ENCODE measurements at places on chromosomes 16 and 17. TPM values are rescaled to one million over a fixed set of nuclear protein-coding genes. Genes with fewer than 3 reads are reported as not detected.

GSPT1 gene
- total RNA-seq, result 72.5 TPM

DNA sequence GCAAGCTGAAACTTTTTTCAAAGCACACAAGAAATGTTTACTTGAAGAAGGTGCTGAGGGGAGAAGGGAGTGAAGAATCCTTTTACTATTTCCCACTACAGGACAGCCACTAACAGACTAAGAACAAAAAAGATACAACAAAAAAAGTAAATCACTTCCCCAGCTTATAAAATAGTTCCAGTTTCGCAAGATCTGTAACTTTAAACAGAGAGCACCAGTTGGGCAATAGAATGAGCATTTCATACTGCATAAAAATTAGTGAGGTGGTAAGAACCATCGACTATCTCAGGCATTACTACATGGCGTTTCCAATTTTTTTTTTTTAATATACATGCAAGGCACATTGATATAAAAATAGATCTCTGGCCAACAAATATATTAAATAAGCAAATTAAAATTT, 11.1 kb downstream of the CRYBA1 start:
- no peak for DNase-seq

GRCh38 chr17:61443475-61443882, 8.7 kb upstream of the TBX4 start:
- DNase-seq, result peak; percentile 66

- peak; percentile 92 for DNase-seq
These were observed 33.4 kb upstream of the CLEC18A start for GRCh38 chr16:69917739-69918138.

DNA sequence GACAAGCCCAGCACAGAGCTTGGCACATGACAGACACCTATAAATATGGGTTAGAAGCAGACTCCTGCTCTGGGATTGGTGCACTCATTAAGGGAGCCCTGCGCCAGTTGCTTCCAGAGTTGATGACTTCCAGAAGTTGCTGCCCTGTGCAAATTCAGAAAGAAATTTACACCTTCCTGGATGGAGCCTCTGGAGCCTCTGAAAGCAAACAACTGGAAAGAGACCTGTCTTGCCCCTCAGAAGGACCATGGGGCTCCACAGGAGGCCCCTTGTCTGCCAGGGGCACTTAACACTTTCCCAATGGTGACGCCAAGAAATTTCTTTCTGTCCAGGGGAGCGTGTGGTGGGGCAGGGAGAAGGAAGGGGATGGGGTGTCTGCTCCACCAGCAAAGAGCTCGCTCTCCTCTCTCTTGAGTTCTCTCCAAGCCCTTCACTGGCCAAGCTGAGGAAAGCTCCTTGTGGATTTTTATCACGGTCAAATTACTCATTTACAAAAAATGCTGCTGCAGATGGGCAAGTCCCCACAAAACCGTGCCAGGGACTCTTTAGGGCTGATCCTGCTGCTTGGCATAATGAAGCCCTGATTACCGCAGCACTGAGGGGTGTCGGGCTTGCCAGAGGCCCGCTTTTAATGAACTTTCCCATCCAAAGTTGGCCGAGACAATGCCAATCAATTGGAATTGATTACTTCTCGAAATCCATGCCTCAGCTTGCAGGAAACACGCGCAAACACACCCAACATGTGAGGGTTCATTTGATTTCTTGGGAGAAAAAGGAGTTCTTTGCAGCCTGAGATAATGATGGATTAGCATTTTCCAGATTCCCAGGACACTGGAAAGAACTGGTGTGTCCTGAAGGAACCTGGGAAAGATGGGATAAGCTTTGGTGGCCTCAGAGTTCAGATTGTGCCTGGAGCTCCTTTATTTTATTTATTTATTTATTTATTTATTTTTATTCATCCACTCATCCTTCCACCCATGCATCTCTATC, 583.6 kb upstream of the CDH5 start:
- peak; percentile 82 for DNase-seq

GRCh38 chr17:27939474-27940465, 46.6 kb upstream of the LYRM9 start:
- DNase-seq, result no peak

- peak; percentile 65 for DNase-seq
These were observed 74.7 kb upstream of the CIBAR2 start for GRCh38 chr16:85187002-85187401.

CA7 gene
- not detected for total RNA-seq

DNA sequence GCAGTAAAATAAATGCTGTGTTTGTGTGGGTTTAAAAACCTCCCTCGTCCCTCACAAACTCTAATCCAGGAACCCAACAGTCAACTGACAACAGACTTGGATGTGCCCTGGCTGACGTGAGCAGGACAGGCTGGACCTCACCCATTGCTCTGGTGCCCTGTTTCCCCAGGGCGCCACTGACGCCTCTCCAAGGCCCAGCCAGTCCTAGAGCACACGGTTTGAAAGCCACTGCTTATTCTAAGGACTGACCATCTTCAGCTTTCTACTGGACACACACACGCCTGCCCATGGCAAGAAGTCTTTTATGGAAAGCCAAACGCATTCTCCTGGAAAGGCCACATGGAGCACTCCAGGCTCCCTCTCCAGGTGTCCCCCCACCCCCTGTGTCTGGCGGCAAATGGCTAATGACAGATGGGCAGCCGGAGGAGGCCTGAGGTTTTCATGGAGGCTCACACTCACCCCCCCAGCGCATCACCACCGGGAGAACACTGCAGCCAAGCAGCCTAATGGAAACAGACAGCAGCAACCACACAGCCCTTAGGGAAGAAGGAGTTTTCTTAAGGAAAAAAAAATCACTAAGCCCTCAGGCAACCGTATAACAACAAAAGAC, 319.2 kb downstream of the SOX9 start:
- DNase-seq, result no peak

- no peak for DNase-seq
These were observed 60.9 kb downstream of the CPPED1 start for GRCh38 chr16:12742741-12743140.

DNA sequence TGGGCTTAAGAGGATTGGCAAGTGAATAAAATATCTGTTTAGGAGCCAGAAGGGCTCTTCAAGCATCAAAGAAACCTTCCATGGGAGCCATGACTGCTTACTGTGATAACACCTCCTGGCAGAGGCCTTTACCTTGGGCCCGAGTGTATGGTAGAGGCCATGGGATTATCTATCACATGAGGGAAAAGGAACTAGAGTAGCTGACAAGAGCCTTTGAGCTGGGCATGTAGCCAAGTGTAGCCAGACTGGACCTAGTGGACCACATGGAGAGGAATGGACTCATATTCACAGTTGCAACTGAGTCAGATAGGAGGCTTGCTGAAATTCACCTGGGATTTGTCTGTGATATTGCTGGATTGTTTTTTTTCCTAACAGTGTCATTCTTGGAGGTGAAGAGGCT, 276.0 kb upstream of the ZFHX3 start:
- DNase-seq, result no peak

DNA sequence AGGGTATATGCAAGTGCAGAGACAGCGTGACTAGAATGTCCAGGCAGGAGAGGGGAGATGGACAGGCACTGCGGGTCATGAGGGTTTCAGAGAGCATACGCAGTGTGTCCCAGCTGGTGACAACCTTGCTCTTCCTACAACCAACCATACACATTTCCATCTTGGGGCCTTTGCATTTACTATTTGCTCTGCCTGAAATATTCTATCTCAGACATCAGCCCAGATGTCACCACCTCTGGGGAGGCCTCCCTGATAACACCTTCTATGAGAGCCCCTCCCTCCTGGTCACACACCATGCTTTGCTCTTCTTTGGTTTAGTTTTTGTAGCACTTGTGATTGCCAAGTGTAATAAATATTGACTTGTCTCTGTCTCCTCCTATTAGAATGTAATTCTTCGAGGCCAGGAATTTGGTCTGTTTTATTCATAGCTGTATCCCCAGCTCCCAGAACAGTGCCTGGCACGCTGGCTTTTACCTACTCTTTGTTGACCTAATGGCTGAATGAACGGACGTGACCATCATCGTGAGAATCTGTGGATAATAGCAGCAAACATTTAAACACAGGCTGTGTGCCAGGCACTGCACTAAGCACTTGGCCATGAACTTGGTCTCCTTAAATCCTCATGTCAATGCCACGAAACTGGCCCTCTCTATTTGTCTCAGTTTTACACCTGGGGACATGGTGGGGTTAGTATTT, 51.9 kb downstream of the PLCG2 start:
- DNase-seq, result no peak

GPR179 gene
- total RNA-seq, result 2.6 TPM

DNA sequence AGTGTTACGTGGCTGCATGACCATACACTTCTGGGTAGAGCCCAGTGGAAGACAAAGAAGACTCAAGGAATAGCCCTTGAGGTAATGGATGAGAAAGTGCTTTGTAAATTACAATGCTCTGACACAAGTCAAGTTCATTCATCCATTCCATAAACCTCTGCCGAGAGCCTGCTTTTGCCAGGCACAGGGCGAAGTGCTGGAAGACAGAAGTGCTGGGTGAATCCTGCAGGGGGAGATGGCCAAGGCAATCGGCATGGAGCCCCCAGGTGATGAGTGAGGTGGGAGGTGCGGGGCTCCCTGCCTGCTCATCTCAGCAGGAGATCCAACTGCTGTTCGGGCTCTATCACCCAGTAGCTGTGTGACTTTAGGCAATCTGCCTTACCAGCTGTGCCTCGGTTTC, 2.8 kb upstream of the SOCS3 start:
- DNase-seq, result no peak

DNA sequence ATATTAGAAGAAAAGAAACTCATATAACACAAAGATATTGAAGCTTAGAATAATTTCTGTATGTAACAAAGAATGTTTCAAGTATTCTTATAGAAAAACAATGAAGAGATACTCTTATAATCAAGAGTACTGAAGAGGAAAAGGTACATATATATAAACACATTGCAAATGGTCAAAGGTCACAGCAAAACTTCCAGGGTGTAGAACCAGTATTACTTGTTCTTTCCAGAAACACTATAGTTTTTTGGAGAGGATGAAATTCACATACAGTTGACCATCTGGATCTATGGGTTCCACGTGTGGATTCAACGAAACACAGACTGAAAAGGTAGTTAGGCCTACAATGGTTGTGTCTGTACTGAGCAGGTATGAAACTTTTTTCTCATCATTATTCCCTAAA, 22.6 kb downstream of the PRPSAP1 start:
- no peak for DNase-seq

DNA sequence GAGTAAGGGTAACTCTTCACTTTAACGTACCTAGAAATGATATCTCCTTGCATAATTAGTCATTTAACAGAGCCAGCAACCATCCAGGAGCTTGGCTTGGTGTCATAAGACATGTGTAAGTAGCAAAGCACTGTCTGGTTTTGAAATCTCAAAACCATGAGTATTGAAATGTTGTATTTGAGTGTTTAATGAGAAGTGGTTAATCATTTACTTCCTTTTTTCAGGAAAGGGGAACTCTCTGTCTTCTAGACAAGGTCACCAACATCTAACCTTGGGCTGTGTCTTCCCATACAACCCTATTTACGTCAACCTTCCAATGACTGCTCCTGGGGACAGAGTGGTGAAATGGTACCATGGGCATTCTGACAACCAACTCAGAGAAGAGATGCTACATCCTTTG, 27.1 kb downstream of the PMP22 start:
- no peak for DNase-seq

GRCh38 chr16:85004587-85005205, 6.6 kb downstream of the ZDHHC7 start:
- peak; percentile 84 for DNase-seq

- DNase-seq, result no peak
These were observed 31.5 kb upstream of the FOXF1 start for GRCh38 chr16:86478779-86479178.

BORCS6 gene
- 4.3 TPM for total RNA-seq

DNA sequence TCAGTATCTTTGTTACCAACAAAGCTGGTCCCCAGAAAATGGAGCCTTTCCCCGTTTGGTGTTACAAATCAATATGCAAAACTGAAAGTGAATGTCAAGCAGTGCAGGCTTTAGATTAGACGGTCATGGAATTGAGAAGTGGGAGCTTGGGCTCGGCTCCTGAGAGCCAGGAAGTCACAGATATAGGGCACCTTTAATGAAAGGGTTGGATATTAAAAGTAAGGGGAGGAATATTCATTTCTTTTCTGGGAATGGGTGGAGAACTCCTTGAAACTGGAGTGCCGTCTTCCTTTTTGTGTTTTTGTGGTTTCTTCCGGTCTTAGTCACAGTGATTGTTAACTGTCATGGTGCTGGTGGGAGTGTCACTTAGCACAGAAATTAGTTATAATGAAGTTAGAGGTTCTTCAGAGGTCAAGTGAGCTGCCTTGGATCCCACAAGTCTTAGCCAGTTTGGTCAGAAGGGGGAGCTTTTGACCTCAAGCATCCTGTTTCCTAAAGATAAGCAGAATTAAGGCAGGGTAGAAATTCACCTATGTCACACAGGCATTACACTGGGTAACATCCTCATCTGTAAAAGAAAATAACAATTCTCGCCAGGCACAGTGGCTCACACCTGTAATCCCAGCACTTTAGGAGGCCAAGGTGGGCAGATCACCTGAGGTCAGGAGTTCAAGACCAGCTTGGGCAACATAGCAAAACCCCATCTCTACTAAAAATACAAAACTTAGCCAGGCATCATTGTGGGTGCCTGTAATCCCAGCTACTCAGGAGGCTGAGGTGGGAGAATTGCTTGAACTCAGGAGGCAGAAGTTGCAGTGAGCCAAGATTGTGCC, 9.6 kb upstream of the EIF1 start:
- no peak for DNase-seq

TMEM235 gene
- total RNA-seq, result 0.96 TPM

GRCh38 chr16:80739523-80739922, 64.9 kb downstream of the CDYL2 start:
- no peak for DNase-seq

OR4D1 gene
- total RNA-seq, result 4.6 TPM

- no peak for DNase-seq
These were observed 7.3 kb downstream of the PROCA1 start for GRCh38 chr17:28704219-28704858.

CETP gene
- not detected for total RNA-seq

GRCh38 chr16:53090591-53091411, 36.0 kb downstream of the CHD9 start:
- peak; percentile 90 for DNase-seq

- DNase-seq, result no peak
These were observed 36.3 kb downstream of the GLG1 start for GRCh38 chr16:74570412-74571301.

Data from umbilical cord (tissue), 2 donors.